ENCODE measurements at places on chromosomes 4 and X.

GRCh38 chr4:9979101-9979701 lies 42.1 kb downstream of the SLC2A9 start:
- no peak for DNase-seq

- DNase-seq, result no peak
Observed at GRCh38 chr4:140260227-140260626, 106.2 kb upstream of the MAML3 start.

- no peak for DNase-seq
Observed at GRCh38 chrX:123899701-123900100, 39.8 kb downstream of the XIAP start.

- DNase-seq, result no peak
Observed at GRCh38 chr4:118784776-118785175, 51.1 kb downstream of the SEC24D start.

DNA sequence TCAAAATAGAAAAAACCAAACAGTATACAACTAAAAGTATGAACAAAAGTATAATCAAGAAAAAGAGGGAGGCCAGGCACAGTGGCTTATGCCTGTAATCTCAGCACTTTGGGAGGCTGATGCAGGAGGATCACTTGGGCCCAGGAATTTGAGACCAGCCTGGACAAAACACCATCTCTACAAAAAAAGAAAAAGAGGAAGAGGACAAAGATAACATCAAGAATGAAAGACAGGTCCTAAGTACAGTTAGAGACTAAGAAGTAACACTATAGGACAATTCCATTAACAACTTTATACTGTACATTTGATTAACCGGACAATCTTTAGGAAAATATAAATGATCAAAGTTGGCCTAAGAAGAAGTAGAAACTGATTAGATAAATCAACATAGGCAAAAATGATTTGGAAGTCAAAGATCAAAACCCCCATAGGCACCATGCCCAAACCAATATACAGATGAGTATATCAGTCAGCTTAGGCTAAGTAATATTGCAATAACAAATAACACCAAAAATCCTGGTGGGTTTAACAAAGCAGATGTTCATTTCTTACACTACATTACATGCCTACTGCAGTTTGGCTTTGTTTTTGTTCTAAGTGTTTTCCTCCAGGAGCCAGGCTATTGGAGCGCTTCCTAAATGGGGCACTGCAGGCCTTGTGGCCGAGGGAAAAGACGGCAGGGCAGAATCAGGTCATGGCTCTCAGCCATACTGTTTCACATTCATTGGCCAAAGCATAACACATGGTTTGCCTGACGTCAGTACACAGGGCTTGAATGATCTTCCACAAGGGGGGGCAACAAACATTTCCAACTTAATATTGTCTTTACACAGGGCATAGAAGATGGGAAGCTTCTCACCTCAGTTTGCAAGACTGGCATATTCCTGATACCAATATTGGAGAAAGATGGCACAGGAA lies 42.2 kb upstream of the HGFAC start:
- no peak for DNase-seq

DNA sequence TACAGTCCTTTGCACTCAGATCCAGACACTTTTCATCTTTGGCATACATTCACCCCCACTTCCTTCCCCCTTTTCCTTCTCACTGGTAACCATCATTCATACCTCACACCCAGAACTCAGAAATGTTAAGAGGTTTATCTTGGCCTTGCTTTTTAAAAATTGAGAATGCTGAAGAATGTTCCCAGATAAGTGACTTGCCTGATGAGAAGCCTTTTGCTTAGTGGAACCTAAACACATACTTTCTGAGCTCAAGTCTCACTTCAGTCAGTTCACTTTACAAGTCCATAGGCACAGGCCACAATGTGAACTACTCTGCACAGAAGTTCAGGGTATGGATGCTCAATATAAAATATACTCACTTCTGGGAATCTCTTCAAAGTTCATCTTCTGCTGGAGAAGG lies 129.4 kb downstream of the GRIA3 start:
- no peak for DNase-seq

GRCh38 chrX:41692162-41692749 lies 3.5 kb downstream of the GPR34 start:
- no peak for DNase-seq

DNA sequence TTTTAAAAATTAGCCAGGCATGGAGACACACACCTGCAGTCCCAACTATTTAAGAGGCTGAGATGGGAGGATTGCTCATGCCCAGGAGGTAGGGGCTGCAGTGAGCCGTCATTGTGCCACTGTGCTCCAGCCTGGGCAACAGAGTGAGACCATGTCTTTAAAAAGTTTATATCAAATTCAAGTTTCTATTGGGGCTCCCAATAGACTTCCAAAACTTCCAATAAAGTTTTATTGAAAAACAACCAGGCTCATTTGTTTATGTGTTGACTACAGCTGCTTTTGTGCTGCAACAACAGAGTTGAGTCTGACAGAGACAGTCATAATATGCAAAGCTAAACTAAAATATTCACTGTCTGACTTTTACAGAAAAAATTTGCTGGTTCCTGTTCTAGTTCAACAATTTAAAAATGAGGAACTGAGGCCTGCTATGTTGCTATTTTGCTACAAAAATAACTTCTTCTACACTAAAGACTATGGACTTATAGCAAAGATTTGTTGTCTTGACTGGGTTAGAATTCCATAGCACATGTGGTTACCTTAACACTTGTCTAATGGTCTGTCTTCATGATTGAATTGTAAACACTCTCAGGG lies 63.3 kb upstream of the RELL1 start:
- DNase-seq, result no peak

- DNase-seq, result no peak
Observed at GRCh38 chr4:100461807-100462605, 55.8 kb downstream of the EMCN start.

DNA sequence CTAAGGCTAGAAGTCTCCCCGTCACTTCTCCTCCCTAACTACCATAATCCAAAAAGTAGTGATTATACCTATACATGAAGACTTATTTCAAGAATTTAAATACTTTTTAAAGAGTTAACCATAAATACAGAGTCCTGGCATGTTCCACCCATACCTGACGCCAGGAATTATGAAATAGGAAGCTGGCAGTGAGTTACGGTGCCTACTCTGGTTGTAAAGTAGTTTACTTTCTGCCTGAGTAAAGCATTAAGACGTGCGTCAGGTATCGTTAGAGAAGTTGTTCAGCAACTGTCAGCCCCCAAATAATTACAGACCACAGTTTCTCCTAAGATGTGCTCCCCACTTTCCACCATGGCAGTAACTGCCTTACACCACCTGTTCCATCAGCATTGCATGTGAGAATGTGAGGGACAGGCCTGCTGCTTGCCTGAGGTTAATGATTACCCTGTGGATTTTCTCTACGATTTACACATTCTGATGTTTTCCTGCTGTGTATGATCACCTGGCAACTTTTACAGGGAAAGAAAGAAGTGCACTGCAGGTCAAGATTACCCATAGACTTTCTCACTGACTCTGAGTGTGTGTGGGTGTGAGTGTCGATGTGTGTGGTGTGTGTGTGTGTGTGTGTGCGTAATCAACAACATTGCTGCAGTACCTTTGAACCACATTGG lies 92.3 kb upstream of the SLC7A11 start:
- DNase-seq, result no peak

DNA sequence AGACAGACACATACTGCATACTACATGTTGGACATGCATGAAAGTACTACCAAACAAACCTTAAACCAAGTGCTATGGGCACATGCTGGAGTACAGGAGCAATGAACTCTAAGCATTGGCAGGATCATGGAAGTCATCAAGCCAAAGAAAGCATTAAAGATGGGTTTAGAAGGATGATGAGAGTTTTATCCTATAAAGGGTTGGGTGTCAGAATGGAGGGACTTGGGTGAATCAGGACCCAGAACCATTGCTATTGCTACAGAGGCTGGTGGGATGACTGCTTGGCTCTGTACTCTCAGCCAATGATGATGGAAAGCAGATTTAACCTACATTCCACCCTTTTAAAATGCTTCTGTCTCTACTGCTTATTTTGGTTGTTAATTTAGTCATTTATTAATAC lies 233.9 kb upstream of the EDA2R start:
- no peak for DNase-seq
